Right ventricle myocardium inferior (tissue), 1 donor: ENCODE measurements at places on chromosomes 12 and 14. TPM values are rescaled to one million over a fixed set of nuclear protein-coding genes. Genes with fewer than 3 reads are reported as not detected.

- DNase-seq, result no peak
Measured at GRCh38 chr12:109982210-109982609, 14.0 kb downstream of the GIT2 start.

- DNase-seq, result no peak
Measured at GRCh38 chr12:95637471-95638155, 86.3 kb upstream of the USP44 start.

DNA sequence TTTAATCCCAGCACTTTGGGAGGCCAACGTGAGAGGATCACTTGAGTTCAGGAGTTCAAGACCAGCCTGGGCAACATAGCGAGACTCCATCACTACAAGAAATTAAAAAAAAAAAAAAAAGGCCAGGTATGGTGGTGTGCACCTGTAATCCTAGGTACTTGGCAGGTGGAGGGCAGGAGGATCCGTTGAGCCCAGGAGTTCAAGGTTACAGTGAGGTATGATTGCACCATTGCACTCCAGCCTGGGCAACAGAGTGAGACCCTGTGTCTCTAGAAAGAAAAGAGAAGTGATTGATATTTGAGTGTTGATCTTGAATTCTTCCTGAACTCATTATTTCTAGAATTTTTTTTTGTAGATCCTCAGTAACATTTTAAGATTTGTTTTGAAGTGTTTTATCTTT lies 59.4 kb downstream of the ADIPOR2 start:
- DNase-seq, result no peak

DNA sequence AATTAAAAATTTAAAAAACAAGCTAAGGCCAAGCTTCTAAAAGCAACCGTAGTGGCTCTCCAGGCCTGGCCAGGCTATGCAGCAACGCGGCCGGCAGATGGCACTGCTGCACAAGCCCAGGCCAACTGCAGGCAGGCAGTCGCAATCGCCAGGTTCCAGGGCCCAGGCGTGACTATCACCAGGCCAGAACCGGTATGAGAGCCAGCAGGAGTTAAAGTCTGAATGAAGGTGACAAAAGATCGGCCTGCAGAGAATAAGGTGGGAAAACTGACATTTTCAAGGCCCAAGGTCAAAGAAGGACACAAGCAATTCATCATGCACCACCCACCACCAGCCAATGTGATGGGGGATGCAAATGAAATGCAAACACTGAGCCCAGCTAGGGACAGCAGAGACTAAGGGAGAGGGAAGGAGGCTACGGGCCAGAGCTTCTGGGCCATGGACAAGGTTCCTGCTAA lies 43.6 kb upstream of the ANO2 start:
- peak; percentile 92 for DNase-seq

DNA sequence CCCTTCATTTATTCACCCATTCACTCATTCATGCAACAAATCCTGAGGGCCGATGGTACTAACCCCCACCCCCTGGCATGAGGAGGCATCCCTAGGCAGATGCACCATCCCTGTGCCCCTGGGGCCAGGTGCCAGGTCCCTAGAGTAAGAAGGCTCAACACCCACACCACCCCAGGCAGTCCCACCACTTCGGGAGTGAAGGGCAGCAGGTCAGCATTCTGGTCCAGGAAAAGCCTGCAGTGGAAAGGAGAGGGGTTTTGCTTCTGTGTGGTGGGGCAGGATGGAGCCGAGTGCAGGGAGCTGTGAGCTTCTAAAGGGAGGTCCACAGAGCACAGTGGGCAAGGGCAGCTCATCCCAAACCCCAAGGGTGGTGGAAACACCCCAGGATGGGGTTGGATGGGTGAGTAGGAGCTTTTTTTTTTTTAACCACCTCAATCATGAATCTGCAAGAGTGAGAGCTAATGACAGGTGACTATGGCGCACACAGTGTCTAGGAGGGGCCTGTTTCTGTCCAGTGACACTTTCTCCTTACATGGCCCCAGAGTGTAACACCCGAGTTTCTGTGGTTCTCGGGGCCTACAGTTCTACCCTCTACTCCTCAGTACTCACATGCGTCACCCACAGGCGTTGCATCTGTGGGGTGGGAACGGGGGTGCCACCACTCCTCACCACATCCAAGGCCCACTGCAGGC lies 414.3 kb downstream of the TMEM121 start:
- DNase-seq, result no peak

GRCh38 chr14:32013083-32013482 lies 64.0 kb upstream of the ARHGAP5 start:
- no peak for DNase-seq

DNA sequence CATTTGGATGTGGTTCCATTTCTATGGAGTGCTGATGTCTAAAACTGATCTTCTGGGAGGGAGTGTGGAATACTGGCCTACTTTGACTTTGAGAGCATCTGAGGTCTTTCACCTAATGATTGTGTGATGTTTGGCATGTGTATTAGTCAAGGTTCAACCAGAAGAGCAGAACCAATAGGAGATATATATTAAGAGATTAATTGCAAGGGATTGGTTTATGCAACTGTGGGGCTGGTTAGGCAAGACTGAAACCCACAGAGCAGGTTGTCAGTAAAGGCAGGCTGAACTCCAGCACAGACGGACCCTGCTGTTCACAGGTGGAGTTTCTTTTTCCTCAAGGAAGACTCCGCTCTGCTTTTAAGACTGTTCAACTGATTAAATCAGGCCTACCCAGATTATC lies 11.6 kb downstream of the BMAL2 start:
- DNase-seq, result no peak

DNA sequence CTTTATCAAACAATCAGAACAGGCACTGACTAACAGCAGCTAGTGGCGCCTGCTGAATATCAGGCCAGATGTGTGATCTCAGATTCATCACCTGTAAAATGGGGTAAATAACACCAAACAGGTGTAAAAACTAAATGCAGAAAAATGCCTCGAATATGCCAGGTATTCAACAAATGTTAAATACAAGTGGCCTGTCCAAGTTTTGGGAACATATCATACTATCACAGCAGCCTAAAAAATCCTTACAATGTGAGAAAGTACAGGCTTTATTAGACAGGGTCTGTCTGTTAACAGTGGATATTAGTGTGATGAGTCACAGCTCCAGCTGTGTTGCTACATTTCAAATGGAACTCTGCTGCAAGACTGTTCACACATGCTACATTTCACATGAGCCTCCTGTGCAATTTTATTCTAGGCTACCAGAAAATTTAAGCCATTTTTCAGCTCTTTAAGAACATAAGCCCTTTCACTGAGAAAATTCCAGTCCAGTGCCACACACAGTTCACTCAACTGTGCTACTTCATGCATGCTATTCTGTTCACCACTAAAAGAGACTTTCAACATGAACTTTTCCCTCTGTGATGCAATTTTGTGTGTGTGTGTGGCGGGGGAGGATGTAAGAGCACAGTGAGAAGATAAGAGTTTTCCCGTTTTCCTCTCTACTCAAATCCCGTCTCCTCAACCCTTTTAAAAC lies 56.7 kb downstream of the MSRB3 start:
- DNase-seq, result no peak

GRCh38 chr14:45364565-45365156 lies 111.7 kb upstream of the MIS18BP1 start:
- no peak for DNase-seq

GRCh38 chr12:108133482-108133881 lies 4.4 kb downstream of the WSCD2 start:
- peak; percentile 70 for DNase-seq

GRCh38 chr14:104658325-104658712 lies 31.1 kb upstream of the INF2 start:
- peak; percentile 40 for DNase-seq

DNA sequence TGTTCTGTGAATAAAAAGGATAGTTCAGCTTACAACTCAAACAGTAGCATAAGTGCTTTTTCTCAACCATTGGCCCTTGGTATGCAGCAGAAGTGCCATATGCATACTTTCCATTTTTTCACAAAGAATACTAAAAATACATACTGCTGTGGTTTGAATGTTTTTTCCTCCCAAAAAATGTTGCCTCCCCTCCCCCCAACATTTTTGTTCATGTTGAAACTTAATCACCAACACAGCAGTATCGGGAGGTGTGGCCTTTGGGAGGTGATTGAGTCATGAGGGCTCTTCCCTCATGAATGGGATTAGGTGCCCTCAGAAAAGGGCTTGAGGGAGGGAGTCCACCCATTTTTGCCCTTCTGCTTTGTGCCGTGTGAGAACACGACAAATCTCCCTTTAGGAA lies 198.6 kb downstream of the ESR2 start:
- DNase-seq, result no peak

DNA sequence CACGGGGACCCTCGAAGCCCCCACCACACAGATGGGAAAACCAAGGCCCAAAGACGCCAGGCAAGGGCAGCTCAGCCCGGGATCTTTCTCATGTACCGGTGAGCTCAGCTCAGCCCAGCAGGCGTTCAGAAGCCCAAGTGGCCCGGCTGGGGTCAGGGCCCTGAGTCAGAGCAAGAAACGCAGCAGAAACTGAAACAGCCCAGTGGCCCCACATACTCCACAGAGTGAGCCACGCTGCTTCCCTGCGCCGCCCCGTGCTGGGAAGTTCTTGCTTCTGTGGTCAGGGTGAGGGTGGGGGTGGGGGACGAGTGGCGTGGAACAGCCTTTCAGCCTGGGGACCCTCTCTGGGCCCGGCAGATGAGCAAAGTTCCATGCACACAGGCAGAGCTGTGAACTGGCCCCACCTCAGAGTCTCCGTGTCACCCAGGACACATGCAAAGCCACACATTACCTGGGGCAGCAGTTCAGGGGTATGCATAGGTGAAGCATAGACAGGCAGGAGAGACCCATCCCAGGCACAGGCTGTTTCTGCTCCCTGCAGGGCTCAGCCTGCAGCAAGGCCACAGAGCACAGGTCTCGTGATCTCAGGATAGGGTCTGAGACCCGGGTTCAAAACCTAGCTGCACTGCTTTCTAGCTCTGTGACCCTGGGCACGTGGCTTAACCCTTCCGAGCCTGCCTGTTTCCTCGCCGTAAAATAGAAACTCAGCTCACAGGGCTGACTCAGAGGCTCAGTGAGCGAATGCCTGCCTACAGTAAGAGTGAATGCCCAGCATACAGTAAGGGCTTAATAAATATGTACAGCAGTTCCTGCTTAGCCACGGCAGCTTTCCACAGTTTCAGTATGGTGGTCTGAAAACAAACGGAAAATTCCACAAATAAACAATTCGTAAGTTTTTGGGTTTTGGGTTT lies 21.6 kb downstream of the NCOR2 start:
- DNase-seq, result no peak

DNA sequence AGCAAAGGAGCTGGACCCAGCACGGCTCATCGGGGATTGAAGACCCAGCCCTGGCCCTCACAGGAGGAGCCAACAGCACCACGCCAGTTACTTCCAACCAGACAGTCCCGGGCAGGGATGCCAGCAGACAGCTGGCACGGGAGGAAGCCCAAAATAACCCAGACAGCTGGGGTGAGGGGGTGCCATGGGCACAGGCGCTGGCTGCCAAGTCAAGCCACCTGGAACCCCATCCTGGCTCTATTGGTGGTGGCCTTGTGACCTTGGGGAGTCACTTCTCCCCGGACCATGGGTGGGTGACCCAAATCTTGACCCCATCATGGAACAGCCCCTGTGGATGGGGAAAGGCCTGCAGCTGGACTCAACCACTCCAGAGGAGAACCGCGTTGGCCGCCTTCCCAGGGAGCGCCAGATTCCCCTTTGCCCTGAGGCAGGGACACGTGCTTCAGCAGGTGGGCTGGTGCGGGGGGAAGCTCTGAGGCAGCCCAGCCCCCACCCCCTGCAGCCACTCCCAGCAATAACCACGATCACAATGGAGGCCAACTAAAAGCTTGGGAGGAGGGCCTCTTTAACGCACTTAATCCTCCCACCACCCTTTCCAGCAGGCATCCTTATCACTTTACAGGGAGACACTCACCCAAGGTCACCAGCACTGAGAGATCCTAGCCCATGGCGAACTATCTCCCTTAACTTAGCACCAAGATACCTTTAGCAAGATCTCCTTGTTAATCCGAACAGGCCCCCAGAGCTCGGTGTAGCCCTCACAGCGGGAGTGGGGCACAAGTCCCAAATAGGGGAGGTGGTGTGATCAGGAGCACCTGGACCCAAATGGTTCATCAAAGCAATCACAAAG lies 4.7 kb upstream of the RHOF start:
- peak; percentile 85 for DNase-seq

DNA sequence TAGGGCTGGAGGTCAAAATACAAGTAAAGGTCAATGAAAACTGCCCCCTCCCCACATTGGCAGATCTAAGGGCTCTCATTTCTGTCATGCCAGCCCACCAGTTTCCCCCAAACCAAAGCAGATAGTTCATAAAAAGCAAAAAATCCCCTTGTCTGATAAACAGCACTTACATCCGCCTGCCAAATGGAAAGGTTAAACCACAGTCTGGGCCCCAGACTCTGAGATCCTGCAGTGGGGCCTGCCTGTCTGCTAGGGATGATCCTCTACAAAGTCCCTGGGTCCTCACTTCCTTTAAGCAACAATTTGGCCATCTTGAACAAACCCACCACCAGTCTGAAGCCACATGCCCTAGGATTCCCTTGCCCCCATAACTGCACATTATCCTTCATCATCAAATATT lies 9.7 kb upstream of the RPS26 start:
- no peak for DNase-seq

DNA sequence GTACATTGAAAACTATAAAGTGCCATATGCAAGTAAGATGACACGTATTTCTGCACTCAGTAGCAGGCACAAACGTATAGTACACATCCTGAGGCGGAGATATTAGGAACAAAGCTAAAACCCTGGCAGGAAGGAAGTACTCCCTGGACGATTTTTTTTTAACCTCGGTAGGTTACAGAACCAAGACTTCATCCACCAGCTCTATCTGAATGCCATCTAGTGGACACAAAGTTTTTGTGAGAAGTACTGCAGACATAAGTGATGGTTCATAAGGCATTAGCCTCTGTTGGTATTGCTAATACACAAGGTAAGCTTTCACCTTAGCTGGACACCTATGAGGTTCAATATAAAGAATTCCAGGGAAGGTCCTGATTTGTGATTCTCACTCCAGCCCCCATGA lies 83.0 kb upstream of the CCDC196 start:
- no peak for DNase-seq

DNA sequence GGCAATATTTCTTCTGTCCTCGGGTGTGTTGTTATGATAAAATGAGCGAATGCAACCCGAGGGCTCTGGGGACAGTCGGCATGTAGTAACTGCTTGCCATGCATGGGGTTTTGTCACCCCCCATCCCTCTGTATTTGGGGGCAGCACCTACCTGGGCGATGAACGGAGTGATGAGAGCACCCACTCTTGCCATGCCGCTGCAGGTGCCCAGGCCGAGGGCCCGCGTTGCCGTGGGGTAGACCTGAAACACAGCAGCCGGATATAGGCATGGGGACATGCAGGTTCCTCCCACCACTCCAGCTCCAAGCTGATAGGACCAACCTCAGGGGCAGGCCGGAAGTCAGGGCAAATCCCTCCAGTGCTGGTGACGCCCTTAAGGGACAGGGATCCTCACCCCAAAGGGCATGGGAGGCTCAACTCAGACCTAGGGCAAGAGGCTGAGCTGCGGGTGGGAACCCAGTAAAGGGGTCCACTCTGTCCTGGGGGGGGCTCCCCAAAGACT lies 35.8 kb downstream of the DAO start:
- no peak for DNase-seq

The CELA1 gene
- not detected for total RNA-seq

The KRT6A gene
- total RNA-seq, result 0.16 TPM

The CEBPE gene
- total RNA-seq, result not detected

The RASAL1 gene
- not detected for total RNA-seq

The PRKD1 gene
- 3.2 TPM for total RNA-seq

The NPAS3 gene
- 1.9 TPM for total RNA-seq

The KRT79 gene
- total RNA-seq, result not detected

The FAM181A gene
- total RNA-seq, result not detected
